ENCODE measurements at places on chromosomes 6 and 20. TPM values are rescaled to one million over a fixed set of nuclear protein-coding genes. Genes with fewer than 3 reads are reported as not detected.

THBD gene
- 17.4 TPM for total RNA-seq

PLTP gene
- total RNA-seq: 156 TPM

GRCh38 chr20:62611819-62612218 is 30.5 kb upstream of the SLCO4A1 start:
- no peak for DNase-seq

DNA sequence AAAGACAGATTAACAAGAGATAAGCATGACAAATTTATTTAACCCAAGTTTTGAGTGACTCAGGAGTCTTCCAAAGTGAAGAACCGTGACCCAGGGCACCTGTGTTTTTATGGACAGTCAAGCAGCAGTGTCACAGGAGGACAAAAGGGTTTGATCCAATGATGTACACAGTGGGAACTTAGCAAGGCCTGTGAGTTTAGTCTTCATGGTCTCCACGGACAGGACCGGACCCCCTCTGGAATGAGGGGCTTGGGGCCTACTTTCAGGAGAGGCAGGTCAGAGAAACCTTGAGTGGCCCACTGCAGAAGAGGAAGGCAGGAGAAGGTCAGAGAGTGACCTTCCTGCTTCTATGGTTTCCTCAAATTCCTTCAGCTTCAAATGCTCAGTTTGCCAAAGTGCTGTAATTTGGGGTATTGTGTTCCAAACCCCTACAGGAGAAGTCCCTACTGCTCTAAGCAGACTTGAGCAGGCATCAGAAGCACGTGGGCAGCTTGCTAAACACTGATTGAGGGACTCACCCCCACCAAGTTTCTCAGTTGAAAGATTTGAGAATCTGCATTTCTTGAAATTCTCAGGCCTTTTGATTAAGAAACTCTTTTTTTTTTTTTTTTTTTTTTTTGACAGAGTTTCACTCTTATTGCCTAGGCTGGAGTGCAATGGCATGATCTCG is 26.4 kb upstream of the ZMYND8 start:
- DNase-seq: no peak

DNA sequence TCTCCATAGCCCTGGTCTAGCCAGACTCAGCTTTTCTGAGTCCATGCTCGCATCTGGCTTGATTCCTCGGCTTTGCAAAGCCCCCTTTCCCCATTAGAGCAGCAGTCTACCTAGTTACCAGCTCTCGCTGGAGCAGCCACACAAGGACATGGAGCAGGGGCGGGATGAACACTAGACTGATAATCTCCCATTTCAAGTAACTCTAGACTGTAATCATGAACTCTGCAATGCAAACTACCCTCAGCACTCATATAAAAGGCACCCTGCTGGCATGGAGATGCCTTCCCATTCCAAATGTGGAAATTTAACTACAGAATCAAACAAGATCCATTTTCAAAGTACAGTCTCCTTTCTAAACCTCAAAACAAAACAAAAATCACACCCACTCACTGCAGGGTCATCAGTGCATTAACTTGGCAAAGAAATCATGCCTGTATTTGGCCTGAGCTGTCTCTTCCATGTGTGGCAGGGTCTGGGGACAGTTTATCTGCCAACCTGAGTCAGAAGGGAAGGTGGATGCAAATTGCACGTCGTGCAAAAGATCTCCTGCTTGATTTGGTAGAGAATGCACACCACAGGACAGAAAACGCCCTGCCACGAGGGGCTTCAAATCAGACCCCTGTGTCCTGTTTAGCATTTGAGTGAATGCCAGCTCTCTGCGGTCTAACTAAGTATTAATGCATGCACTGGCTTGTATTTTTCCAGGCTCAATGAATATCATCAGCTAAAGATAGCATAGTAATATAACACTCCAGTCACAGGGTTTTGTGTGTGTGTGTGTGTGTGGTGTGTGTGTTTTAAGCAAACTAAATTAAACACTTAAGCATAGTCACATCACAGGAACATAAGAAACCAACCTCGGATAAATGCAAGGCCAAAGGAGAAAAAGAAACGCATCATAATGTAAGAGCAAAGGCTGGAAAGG is 85.3 kb downstream of the MYLK4 start:
- no peak for DNase-seq

Measured in Right ventricle myocardium inferior (tissue), 1 donor.